Activated naive CD8-positive, alpha-beta T cell treated with anti-CD3 and anti-CD28 coated beads, Interleukin-2, amount 10 ng/mL, durations not matched to agents 7 days and 5 days (primary cell): ENCODE measurements at places on chromosomes 1 and 21. TPM values are rescaled to one million over a fixed set of nuclear protein-coding genes. Genes with fewer than 3 reads are reported as not detected.
A peak's percentile ranks its signal among the peaks of the same experiment; 100 is the strongest.

Gene HMGCS2
- total RNA-seq = not detected

Gene GUCA2A
- not detected for total RNA-seq

Gene L1TD1
- not detected for total RNA-seq

Gene FAM163A
- total RNA-seq = not detected

Gene CFHR4
- total RNA-seq = not detected

Gene CSF3R
- 0.37 TPM for total RNA-seq

Gene GUK1
- 327 TPM for total RNA-seq

GRCh38 chr1:35672116-35672515 lies 30.8 kb upstream of the PSMB2 start:
- no peak for DNase-seq

DNA sequence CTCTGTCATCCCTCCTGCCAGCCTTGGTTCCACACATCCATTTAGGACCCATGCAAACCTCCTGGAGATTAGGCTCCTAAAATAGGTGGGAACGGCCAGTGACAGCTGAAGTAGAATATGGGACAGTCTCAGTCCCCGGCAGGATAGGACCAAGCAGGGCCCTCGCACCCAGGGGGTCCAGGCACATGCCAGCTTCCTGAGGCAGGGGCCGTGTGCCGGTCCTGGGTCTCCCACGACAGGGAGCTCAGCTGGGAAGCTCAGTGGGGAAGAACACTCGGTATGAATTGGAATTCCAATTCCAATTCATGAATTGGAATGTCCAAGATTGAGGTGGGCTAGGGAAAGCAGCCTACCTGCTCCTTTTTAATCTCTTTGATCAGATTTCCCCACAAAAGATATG lies 9.8 kb downstream of the MUL1 start:
- DNase-seq = no peak

DNA sequence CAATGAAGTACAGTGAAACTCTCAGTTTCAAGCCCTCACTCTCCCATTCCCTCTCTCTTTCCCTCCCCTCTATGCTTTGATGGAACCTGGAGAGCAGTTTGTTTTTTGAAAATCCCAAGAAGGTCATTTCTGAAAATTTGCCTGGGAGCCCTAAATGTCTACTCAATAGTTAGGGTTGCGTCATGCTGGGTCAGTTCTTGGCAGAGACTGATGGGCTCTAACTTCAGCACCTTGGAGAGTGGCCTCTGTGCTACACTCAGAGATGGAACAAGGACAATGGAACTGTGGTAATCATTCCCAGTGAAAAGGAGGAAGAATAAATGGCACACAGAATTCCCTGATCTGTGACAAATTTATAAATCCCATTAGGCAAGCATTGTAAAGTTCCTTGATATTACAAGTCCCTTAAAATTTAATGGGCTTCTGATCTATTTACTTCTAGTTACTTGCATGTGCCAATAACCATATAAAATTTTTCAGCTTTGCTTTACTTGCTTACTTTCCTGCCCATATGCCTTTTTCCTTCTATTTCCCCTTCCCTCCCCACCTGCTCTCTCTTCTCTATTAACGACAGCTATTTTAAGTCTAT lies 182.9 kb upstream of the KCND3 start:
- DNase-seq = no peak

- DNase-seq = peak; percentile 17
Observed at GRCh38 chr1:29688471-29689365, 452.4 kb downstream of the PTPRU start.

DNA sequence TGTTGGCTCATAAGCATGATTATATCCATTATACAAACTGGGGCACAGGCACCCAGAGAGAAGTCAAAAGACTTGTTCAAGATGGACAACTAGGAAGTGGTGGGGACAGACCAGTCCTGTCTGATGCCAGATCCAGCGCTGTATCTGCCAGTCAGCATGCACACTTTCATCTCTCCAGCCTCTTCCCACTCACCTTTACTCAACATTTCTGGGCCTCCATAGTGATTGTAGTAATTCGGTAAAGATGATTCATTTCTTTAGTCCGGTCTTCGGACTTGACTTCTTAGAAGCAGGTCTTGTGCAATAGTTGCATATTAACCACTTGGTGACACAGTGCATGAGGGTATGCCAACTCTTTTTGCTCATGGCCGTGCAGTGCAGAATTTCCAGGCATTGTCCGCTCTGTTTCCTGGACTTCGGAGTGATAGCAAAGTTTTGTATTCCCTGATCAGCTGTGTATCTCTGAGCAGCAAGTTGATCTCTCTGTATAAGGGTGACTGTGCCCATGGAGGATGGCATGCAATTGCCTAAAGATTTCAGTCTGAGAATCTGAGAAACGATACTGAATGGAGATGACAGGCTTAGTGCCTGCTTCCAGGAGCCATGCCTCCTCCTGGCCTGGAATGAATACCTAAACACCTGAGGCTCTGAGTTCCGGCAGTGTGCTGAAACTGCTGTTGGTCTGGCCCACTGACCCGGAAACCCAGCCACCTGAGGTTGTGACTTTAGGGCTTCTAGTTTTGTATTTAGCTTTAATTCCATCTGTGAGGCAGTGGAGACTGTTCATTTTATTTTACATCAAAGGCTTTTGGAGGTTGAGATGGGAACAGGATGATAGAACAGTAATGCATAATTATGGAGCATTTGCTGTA lies 39.0 kb downstream of the GALNT2 start:
- no peak for DNase-seq

- DNase-seq = no peak
Observed at GRCh38 chr1:31572323-31573104, 3.8 kb upstream of the TINAGL1 start.

DNA sequence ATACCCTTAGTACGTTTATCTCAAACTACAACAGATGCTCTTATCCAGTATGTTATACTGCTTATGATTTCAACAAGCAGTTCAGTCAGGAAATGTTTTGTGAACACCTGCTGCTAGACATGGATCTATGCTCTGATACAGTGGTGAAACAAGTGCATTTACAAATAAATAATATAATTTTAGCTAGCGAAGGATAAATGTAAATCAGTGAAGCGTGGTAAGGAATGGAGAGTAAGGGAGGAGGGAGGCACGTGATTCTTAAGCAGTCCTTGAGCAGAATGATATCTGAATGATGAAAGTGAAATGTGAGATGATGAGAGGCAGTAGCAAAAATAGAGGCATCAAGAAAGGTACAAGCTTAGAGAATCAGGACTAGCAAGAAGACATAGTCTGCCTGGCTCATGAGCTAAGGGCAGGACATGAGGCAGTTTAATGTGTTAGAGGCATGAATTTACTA lies 6.3 kb downstream of the TSNAX start:
- no peak for DNase-seq

GRCh38 chr21:35905963-35906345 lies 154.4 kb downstream of the SETD4 start:
- DNase-seq = no peak

GRCh38 chr1:159951551-159951950 lies 2.5 kb downstream of the SLAMF9 start:
- DNase-seq = no peak

DNA sequence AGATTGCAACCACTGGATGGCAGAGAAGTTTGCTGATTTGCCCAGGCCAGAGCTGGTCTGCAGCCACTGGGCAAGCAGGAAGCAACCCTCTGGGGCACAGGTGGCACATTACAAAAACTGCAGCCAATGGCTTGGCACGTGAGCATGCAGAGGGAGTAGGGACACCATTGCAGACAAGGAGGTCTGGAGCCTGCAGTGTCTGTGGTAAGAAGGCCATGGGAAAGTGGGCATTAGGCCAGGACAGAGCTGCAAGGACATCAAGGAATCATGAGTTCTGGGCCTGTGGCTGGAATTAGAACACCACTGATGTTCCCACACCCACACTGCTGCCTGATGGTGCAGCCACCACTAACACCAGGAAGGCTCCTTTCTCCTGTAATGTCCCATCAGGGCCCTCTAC lies 113.0 kb downstream of the TSEN15 start:
- no peak for DNase-seq

DNA sequence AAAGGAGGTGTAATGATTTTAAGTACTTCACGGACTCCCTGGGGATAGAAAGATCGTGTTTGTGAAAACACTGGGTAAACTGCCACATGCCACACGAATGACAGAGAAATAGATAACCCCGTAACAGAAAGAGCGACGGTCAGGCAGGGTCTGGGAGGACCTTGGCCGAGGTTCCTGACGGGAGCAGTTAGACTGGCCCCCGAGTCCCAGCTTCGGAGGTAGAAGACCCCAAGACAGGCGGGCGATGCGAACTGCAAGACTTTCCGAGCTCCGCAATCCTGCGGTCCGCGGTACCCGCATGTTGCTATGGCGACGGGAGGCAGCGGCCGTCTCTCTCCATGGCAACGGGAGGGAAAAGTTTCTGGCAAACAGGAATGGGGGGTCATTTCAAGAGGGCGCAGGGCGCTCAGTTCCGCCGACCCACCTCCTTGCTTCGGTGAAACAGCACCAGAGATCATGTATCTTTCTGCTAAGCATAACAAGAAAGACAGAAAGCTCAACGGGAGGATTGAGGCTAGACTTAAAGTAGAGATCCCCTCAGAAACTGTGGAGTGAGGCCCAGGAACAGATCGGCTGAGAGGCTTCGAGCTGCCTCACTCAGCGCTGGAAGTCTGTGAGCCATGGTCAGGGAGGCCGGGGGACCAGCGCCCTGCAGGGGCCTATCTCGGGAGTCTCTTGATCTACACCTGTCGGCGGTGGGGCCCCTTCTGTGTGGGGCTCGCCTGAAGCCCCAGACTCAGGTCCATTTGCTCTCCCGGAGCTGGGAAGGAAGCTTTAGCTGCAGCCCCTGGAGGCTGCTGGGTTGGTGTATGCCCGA lies 685 bp upstream of the SYT6 start:
- peak; percentile 38 for DNase-seq

- DNase-seq = no peak
Observed at GRCh38 chr1:81757398-81758020, 43.2 kb upstream of the ADGRL2 start.

DNA sequence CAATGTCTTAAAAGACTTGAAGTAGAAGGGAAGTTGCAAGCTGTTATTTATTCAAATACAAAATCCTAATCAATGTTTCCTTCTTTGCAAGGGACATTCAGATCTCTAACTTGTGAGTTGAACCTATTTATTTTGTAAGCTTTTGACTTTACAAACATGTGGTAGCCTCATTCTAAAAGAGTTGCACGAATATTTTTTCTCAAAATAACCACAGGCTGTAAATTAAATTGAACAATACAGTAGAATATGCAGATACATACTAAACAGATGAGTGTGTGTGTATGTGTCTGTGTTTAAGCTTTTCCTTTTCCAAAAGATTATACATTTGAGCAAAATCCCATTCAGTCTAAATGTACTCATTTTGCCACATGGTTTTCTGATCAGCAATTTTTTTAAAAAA lies 4.8 kb upstream of the DYNLT5 start:
- no peak for DNase-seq

GRCh38 chr21:28776251-28776650 lies 216.4 kb downstream of the LTN1 start:
- no peak for DNase-seq

GRCh38 chr1:25537153-25537831 lies 6.1 kb upstream of the LDLRAP1 start:
- DNase-seq = no peak
